Astrocyte (in vitro differentiated cells and primary cell): ENCODE measurements at places on chromosomes 4 and X. TPM values are rescaled to one million over a fixed set of nuclear protein-coding genes. Genes with fewer than 3 reads are reported as not detected.

DNA sequence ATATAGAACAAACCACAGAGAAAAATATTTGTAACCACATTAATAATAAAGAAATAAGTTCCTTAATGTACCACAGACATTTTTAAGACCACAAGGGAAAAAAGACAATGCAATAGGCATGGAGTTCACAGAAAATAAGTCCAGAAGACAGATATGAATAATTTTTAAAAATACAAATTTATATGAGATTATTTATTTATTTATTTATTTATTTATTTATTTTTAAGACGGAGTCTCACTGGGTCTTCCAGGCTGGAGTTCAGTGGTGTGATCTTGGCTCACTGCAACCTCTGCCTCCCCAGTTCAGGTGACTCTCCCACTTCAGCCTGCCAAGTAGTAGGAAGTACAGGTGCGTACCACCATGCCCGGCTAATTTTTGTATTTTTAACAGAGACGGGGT lies 53.7 kb downstream of the THAP9 start:
- no peak for DNase-seq

DNA sequence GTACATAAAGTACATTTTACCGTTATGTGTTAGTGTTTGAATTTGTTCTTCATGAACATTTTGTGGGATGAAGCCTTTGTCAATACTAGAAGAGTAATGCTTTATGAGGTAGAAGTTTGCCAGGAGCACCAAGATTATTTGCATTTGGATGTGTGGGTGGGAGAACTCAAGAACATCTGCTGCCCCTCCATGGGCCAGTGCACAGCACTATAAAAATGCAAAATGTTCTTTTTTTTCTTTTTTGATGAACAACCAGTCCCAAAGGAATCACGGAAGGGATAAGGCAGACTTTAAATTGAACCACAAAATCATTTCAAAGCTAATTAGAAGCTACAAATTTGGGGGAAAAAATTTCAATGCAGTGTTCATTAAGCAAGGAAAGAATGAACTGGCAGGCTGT lies 300.3 kb upstream of the NWD2 start:
- no peak for DNase-seq

- no peak for DNase-seq
Measured at GRCh38 chr4:33543941-33544450, 2700.3 kb downstream of the ARAP2 start.

DNA sequence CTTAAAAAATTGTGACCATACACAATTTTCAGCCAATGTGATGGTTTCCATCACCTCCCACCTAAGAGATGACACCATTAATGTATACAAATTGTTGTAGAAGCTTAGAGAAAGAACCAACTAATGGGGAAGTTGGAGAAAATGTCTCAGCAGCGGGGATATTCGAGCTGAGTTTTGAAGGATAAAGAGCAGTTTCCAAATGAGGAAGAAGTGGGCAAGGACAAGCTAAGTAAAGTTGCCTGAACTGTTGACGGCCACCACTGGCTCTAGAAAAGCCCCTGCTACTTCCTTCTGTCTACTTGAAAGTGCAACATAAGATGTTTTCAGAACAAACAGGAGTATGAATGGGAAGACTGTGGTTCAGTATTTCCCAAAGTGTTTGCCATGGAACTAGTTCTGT lies 92.0 kb downstream of the CHRNA9 start:
- DNase-seq: no peak

ASB12 gene
- 0.16 TPM in 1 of 2 replicates, not detected in the other for total RNA-seq

- peak; percentile 100 for DNase-seq
Measured at GRCh38 chr4:40255393-40256281, 58.8 kb downstream of the RHOH start.
